Activated T-helper 1 cell treated with anti-CD3 and anti-CD28 coated beads, Interleukin-12 subunit alpha, Interleukin-12 subunit beta, Interleukin-2, Interleukin-4 antibody, amounts not matched to agents 30 ng/mL and 10 ng/mL and 1 ng/mL, durations not matched to agents 14 hours and 24 hours and 36 hours (primary cell): ENCODE measurements at places on chromosomes 4 and X.

DNA sequence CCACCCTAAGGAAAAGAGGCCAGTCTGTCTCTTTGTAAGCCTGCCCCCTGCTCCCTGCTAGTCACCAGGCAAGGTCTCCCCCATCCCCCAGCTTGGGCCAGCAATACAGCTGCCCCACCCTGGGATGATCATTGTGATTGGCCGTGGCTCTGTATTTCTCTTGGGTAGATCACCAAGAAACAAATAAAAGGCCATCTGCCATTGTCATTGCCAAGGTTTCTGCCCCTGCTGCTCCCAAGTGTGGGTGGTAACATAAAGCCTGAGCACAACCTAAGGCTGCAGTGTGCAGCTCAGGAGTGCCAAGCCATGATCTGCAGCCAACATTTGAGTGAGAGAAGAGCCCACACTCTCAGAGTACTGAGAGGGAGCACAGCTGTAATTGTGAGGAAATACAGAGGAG lies 241.0 kb upstream of the POF1B start:
- DNase-seq: no peak

DNA sequence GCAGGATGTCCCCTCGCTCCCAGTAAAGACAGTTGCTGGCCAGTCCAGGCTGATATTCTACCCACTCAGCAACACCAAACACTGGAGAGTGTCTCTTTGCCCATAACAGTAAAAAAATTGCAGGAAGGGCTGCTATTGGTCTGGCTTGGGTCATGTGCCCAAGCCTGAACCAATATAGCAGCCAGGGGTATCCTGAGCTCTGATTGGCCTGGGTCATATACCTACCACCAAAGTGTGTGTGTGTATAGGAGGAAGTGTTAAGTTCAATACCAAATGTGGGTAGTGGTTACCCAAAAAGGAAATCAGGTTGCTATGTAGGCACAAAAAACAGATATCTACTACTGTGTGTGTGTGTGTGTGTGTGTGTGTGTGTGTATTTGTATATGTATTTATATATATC lies 373.2 kb downstream of the BCOR start:
- no peak for DNase-seq

- DNase-seq: no peak
These were observed 1156.1 kb downstream of the FAT4 start for GRCh38 chr4:126470862-126471261.

- no peak for DNase-seq
These were observed 26.5 kb upstream of the DGKK start for GRCh38 chrX:50497114-50497513.

DNA sequence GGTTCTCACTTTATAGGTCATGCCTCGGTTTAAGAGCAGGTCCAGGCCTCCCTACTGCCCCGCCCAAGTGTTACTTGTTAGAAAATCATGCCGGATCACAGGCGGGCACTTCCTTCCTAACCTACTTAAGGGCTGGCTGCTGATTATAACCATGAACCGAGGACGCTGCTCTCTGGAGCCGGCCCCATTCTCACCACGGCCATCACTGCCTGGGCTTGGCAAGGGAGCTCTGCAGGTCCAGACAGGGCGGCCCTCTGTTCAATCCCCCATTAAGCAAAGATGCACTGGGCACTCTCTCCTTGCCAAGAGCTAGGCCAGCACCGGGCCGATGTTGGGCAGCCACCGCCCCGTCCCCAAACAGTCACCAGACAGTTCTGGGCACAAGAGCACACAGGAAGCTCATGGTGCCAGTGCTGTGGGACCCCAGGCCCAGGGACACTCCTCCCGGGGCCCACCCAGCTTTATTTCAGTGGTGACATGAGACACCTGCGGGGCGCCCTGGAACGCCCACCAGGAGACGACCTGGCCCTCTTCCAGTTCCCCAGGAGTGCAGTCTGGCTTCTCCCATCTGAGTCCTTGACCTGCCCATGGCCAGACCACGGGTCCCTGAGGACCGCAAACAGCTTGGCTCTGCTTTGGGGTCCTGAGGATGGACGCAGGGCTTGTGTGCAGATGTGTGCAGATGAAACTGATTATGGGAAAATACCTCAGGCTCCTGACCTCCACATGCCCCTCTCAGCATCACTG lies 44.0 kb downstream of the ABLIM2 start:
- DNase-seq: no peak

DNA sequence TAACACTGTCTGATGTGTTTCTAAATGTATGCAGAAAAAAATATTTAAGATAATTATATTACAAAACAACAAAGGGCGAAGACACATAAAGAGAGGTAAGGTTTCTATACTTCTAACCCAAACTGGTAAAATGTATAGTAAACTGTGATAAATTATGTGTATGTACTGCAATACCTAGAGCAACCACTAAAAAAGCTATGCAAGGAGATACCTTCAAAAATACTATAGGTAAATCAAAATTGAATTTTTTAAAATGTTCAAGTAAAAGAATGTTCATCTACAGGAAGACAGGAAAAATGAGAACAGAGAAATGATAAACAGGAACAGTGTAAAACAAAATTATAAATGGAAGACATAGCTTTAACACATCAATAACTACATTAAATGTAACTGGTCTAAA lies 27.3 kb upstream of the RAI2 start:
- no peak for DNase-seq

DNA sequence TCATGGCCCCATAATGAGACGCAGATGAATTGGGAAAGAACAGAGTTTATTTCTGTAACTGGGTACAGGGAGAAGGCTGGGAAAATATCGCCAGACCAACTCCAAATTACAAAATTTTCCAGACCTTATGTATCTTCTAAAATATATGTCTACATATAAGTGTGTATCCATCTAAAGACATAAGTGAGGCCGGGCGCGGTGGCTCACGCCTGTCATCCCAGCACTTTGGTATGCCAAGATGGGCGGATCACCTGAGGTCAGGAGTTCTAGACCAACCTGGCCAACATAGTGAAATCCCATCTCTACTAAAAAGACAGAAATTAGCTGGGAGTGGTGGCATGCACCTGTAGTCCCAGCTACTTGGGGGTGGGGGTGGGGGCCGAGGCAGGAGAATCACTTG lies 11.7 kb upstream of the DHRSX start:
- DNase-seq: no peak

- DNase-seq: peak; percentile 47
These were observed 34.5 kb upstream of the CYBB start for GRCh38 chrX:37745354-37745753.

DNA sequence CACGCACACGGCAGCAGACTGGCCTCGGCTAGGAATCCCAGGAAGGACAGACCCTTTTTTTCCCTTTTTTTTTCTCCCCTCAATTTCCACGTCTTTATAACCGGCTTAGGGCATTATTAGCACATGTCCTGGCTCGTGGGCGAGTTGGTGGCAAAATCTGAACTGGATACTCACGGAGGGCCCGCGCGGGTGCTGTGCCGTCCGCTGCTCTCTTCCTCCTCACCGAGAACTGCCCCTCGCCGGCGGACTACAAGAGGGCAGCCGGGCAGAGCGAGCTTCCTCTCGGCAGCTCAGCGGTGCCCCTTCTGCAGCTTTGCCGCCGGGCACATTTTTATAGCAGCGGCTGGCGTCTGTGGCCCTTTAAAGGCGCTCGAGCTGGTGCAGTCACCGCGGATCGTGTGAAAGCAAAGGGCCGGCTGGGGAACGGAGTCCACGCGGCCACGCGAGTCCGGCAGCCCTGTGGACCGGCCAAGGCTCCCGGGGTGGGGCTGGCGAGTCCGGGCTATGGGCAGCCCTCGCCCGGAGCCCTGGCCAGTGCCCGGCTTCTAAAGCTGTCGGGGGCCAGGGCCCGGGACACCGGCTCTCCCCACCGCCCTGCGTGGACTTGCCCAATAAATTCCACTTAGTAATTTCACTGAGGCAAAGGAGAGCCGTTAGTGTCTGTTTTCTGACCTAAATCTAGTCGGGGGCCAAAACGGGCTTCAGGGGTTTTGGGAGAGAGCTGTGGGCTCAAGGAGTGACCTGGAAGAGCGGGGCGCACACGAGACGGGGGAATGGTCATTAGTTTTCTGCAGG lies 1.3 kb upstream of the CITED1 start:
- DNase-seq: no peak

- DNase-seq: no peak
These were observed 101.4 kb downstream of the WWC2 start for GRCh38 chr4:183200453-183200852.

DNA sequence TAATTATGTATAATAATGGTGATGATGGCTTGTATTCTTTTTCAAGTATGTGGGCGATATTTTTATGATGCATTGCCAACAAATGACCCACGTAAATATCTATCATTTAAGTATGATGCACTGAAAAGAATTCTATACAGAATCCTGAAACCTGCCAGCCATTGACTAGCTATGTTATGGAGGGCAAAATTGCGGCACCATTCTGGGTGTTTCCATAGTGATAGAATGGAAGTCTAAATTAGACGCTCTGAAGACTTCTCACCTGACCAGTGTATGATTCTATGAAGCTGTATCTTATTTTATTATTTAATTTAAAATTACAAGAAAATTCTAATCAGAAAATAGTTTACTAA lies 677 bp upstream of the CENPC start:
- DNase-seq: no peak

GRCh38 chr4:142155347-142155746 lies 519.0 kb downstream of the IL15 start:
- DNase-seq: no peak

DNA sequence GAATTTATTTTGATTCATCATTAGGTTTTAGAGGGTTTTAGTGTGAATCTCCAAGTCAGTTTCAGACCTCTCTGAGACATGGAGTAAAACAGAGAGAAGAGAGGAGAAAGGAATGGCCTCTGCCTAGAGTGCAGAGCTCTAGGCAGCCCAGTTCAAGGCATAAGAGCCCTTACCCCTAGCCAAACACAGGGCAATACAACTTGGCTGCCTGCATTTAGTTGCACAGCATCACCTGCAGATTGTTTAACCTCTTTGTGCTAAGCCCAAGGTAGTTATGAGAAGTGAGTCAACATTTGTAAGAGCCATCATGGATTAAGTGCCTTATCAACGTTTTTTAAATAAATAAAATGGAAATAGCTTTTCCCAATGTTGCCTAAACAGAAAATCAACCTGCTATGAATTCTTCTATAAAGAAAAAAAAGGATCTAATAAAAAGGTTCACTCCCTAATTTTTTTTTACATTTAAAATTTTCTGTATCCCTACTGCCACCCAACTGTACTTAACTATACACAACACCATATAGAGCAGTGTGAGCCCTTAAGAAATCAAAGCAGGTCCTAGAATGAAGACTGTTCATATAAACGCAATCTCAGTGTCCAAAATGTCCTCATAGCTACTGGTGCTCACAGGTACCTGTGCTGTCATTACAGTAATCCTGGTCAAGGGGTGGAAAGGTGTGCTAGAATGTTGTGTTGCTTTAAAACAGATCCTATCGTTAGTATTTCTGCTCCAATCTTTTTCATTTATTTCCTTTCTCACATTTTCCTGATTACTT lies 36.0 kb downstream of the PF4 start:
- no peak for DNase-seq

- DNase-seq: no peak
These were observed 179.2 kb downstream of the IL1RAPL2 start for GRCh38 chrX:104745152-104745551.

DNA sequence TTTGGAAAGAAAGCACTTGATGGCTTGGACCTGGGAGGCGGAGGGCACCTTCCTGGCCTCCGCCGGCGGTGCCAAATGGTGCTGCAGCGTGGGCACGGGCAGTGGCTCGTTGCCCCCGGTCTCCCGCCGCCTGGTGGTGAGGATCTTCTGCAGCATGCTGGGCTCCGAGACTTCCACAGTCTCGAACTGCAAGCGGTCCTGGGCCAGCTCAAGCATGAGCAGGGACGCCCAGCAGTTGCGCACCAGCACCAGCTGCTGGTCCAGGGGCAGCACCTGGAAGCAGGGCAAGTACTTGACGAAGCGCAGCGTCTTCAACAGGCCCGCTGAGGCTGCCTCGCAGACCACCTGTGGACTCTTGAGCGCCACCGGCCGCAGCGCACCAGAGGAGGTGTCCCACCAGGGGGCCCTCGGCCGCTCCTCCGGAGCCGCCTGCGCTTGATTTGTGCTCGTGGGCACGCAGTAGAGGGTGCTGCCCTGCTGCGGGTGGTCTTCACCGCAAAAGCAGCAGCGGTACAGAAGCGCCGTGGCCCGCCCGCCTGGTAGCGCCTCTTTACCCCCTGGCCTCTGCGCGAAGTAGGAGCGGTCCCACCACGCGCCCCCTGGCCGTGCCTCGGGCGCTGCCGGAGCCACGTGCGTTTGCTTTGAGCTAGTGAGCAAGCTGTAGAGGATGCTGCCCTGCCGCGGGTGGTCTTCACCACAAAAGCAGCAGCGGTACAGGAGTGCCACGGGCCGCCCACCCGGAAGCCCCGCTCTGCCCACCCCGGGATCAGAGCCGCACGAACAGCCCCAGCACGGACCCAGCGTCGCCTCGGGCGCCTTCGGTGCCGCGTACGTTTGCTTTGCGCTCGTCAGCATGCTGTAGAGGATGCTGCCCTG lies 689 bp downstream of the NR0B1 start:
- no peak for DNase-seq

- no peak for DNase-seq
These were observed 49.5 kb downstream of the SHROOM2 start for GRCh38 chrX:9835585-9836210.

DNA sequence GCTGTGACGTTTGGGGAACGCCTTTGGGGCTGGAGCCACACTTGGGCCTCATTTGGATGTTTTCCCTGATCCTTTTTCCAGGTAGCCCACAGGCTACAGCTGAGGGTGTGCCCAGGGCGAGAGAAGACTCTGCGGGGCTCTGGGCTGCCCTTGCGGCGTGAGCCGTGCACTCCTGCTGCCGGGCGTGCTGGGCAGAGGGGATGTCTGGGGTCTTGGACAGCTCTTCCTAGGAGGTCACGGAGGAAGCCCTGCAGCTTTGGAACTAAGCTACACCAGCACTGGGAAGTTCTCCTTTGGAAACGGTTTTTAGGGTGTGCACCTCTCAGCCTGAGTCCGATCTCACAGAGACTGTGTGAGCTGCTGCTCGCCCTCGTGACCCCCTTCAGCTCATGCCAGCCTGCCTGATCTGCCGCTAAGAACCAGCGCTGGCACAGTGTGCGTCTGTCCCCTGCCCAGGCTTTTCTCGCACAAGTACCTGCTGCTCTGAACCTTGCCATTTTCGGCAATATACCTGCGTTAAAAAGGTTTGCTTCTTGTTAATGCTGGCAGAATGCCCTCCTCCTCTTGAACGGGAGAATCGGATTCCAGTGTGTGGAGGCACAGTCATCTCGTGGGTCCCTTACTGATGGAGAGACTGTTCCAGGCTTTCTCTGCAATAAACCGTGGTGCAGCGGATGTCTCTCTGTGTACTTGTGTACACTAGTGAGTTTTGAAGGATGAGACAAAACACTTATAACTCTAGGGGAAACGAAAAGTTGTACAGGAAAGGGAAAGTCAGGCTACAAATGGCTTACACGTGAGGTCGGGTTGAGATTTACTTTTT lies 14.3 kb downstream of the MSANTD1 start:
- DNase-seq: no peak

DNA sequence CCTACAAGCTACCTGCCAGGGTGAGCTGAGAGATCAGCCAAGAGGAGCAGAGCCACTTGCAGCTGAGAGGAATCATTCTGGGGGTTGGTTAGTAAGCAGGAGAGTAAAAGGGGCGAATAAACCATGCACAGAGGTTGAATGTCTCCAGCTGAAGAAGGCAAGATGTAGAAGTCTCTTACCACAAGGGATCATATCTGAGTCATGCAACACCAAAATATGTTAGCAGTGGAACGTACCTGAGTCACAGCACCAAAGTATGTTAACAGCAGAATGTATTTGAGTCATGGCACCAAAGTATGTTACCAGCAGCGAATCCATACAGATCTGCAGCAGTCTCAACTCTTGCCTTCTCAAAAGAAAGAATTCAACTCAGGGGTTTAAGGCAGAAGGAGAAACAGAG lies 29.9 kb downstream of the C4orf51 start:
- no peak for DNase-seq

GRCh38 chr4:14392378-14392777 lies 609.9 kb upstream of the CPEB2 start:
- no peak for DNase-seq

GRCh38 chr4:37040816-37041215 lies 203.7 kb upstream of the NWD2 start:
- no peak for DNase-seq
